ENCODE measurements at places on chromosomes 6 and 20. TPM values are rescaled to one million over a fixed set of nuclear protein-coding genes. Genes with fewer than 3 reads are reported as not detected.

DNA sequence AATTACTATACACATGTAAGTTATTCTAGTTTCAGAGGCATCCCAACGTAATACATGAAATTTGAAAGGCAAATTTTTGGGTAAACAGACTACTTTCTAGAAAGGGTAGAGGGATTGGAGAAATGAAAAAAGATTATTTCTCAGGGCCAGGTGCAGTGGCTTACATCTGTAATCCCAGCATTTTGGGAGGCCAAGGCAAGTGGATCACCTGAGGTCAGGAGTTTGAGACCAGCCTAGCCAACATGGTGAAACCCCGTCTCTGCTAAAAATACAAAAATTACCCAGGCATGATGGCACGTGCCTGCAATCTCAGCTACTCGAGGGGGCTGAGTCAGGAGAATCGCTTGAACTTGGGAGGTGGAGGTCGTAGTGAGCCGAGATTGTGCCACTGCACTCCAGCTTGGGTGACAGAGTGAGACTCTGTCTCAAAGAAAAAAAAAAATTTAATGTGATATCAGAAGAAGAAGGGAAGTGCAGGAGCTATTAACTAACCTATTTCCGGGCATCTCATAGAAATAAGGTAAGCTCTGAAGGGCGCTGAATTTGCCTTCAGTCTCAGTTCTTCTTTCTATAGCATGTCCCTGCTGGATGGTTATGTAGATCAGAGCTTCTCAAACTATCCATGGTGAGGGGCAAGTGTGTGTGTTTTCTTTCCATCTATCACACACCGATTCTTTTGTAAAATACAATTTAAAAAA lies 100.3 kb upstream of the MTHFD1L start:
- H3K27me3 ChIP-seq: no peaks in the 10 kb centered on the region
- peak overlapping the region; percentile 2 for H3K27ac ChIP-seq
- DNase-seq: no peak
- H3K4me1 ChIP-seq: peaks cover 55% of the 10 kb centered on the region
- no peak overlapping the region for H3K4me3 ChIP-seq

GRCh38 chr6:53833155-53833554 lies 38.4 kb downstream of the LRRC1 start:
- H3K4me3 ChIP-seq: no peak overlapping the region
- no peak overlapping the region for H3K27ac ChIP-seq
- DNase-seq: no peak
- H3K27me3 ChIP-seq: no peaks in the 10 kb centered on the region
- H3K4me1 ChIP-seq: peaks cover 29% of the 10 kb centered on the region
- no peaks in the 10 kb centered on the region for H3K36me3 ChIP-seq

GRCh38 chr20:42402455-42402854 lies 784.3 kb upstream of the CHD6 start:
- no peak overlapping the region for H3K27ac ChIP-seq
- H3K27me3 ChIP-seq: no peaks in the 10 kb centered on the region
- H3K4me1 ChIP-seq: peaks cover 16% of the 10 kb centered on the region

- no peaks in the 10 kb centered on the region for H3K27me3 ChIP-seq
- H3K4me1 ChIP-seq: peaks cover 7% of the 10 kb centered on the region
- no peak for DNase-seq
- H3K27ac ChIP-seq: no peak overlapping the region
These were observed 72.4 kb upstream of the LAMP5 start for GRCh38 chr20:9441948-9442347.

GRCh38 chr6:129755787-129756186 lies 45.8 kb upstream of the ARHGAP18 start:
- peaks cover 3% of the 10 kb centered on the region for H3K4me1 ChIP-seq
- H3K27ac ChIP-seq: no peak overlapping the region
- no peak overlapping the region for H3K4me3 ChIP-seq
- no peaks in the 10 kb centered on the region for H3K27me3 ChIP-seq

DNA sequence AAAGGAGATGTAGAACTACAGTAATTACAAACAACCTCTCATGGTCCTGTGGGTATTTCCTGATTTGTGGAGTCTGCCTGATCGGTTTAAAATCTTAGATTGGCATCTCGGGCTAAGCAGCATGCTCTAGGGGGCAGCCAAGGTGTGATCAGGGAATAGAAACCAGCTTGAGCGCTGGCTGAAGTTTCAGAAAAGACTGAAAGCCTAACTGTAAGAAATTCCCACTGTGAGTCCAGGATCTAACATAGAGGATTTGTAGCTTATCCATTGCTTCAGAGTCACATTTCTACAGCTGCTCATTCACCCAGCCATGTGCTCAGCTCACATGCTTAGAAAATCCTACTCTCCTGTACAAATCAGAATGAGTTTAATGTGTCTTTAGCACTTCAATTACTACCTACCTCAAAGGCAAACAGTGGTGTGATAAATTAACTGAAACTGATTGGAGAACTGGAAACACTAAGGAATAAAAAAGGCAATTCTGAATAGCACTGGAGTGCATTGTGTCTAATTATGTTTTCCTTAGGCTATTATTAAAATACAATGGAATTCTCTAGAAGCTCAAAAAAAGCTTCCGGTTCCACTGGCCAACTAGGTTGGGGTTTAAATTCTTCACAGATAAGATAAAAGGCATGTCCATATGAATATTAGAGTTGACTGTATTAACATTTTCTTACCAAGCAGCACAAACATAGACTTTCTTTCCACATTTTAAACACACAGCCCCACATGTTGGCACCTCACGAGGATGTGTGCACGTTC lies 73.8 kb upstream of the MPC1 start:
- no peak overlapping the region for H3K4me3 ChIP-seq
- no peaks in the 10 kb centered on the region for H3K4me1 ChIP-seq
- H3K36me3 ChIP-seq: peaks cover 46% of the 10 kb centered on the region
- DNase-seq: no peak

DNA sequence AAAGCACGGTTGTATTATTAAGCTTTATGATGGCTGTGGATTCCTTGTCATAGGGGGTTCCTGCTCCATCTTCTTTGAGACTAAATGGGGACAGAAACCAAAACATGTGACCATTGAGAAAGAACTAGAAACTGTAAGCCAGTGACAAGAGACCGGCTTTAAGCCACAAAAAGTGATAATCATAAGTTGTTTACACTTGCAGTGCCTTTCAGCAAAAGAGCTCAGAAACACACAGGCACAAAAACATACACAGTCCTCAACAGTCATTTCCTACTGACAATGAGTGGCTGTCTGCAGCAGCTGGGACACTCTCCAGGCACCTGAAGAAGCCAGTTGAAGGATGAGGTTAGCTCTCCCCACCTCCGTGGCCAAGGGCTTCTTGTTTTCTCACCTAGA lies 20.0 kb upstream of the UBE2J1 start:
- no peak for DNase-seq
- no peak overlapping the region for H3K4me3 ChIP-seq
- no peaks in the 10 kb centered on the region for H3K27me3 ChIP-seq
- peaks cover 11% of the 10 kb centered on the region for H3K4me1 ChIP-seq
- H3K36me3 ChIP-seq: no peaks in the 10 kb centered on the region

Gene TPBG
- 21.4 TPM for total RNA-seq

Gene GPR63
- total RNA-seq: 6.0 TPM

Gene HTR1E
- not detected for total RNA-seq

Data from neural crest cell (in vitro differentiated cells).